Stimulated activated CD8-positive, alpha-beta memory T cell treated with anti-CD3 and anti-CD28 coated beads, Interleukin-2, amount 100 ng/mL, for 1 hour (primary cell): ENCODE measurements at places on chromosomes 11 and 22.

GRCh38 chr11:121524233-121524631 lies 71.5 kb upstream of the SORL1-AS1 start:
- no peak for DNase-seq

GRCh38 chr11:15775015-15775541 lies 581.3 kb downstream of the SOX6 start:
- DNase-seq = no peak

DNA sequence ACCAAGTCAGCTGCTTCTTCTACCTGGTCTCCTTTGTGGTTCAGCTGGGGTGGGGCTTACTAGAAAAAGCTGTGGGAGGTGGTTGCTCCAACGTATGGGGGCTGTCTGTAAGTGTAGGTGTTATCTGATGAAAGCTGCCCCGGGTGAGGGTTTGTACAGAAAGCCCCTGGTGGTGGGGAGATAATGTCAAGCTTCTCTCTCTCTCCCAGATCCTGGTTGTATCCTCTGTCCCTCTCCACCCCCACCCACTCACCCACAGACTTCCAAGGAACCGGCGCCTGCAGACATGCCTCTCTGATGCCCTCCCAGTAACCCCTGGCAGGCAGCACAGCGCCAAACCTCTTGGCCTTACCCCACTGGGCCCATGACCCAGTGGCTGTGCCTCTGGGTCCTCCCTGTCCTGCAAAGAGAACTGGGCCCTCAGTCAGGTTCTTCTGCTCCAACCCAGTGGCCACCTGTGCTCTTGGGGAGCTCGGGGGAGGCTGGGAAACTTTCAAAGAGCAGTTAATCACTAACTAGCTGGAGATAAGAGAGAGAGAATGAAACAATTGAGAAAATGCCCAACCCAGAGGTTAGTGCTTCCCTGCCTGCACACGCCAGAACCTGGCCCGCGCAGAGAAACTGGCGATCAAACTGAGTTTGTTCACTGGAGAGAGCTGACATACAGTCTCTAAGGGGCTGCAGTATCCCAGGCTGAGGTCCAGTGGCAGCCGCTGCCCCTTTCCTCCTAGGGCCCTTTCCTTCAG lies 20.4 kb upstream of the EHF start:
- no peak for DNase-seq

- no peak for DNase-seq
Observed at GRCh38 chr11:118998388-118998717, 415 bp downstream of the CENATAC start.

DNA sequence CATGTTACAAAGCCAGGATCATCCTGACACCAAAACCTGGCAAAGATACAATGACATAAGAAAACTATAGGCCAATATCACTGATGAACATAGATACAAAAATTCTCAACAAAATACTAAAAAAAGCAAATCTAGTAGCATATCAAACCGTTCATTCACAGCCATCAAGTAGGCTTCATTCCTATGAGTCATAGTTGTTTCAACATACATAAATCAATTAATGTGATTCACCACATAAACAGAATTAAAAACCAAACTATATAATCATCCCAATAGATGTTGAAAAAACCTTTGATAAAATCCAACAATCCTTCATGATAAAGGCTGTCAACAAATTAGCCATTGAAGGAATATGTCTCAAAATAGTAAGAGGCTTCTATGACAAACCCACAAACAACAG lies 1007.2 kb upstream of the RAG2 start:
- DNase-seq = no peak

DNA sequence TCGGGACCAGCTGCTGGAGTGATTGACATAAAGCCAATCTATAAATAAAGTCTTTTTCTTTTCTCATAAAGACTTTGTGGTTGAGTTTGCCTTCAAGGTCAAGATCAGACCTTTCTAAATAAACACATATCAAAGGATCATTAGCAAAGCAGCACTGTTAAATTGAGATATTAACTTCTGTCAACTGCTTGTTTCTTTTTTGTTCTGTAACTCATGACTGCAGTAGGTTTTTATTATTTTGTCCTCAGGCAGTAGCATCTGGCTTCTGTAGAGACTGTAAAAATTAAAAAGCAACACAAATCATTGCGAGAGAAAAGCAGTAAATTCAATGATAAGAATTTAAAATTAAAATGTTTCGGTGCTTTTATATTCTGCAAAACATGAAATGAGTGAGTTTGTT lies 77.7 kb upstream of the NNMT start:
- no peak for DNase-seq

DNA sequence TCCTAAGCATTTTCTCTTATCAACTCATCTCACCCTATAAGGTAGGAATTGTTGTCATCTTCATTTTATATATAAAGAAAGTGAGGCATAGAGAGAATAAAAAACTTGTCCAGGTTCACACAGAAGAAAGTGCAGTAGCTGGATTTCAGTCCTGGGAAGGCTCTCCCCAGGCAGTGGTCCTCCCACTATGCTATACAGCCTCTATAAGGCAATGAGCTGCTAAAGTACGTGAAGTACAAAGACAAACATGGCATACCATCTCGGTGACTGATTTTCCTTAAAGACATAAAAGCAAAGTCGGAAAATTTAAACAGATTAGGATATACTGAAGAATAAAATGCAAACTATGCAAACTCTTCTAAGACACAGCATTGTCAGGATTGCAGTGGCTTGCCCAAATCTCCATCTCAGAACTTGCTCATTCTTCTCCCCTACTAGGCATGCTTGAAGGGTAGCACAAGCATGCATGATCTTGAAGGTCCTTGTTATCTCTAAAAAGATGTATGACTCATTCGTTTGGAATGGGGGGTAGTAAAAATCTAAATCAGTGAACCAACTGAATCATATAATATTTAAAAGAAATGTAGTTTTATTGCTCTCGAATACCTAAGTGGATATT lies 97.8 kb upstream of the CSNK2A3 start:
- no peak for DNase-seq

DNA sequence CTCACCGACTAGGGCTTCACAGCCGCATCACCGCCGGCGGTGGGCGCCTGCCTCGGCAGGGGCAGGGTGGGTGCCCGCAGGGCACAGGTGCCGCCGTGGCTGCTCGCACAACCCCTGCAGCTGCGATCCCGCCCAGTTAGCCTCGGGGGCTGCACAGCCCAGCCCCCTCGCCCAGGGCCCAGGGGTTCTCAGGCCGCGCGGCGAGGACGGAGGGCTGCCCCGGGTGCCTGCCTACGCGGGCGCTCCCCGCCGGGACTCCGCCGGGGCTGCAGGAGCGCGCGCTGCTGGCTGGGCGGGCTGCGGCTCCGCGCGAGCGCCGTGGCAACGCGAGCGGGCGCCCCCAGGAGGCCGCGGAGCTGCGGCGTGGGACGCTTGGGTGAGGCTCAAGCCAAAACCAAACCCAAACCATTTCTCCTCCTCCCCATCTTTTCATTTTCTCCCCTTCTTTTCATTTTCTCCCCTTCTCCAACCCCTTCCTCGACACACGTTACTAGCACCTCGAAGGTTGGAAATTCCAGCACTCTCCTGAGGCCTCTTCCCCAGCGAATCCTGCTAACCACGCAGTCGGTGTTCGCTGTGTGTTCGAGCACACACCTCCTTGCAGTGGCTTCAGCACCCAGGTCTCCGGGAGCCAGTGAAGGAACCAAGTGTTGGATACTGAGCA lies at the start of gene MICAL3:
TSS of gene MICAL3 (minus strand) at position 286 of the 664 bp plus-strand sequence. CDS start 117,749 bp downstream, outside the sequence.
- DNase-seq = peak; percentile 29

- DNase-seq = no peak
Observed at GRCh38 chr11:65899356-65900124, 648 bp downstream of the FOSL1 start.

DNA sequence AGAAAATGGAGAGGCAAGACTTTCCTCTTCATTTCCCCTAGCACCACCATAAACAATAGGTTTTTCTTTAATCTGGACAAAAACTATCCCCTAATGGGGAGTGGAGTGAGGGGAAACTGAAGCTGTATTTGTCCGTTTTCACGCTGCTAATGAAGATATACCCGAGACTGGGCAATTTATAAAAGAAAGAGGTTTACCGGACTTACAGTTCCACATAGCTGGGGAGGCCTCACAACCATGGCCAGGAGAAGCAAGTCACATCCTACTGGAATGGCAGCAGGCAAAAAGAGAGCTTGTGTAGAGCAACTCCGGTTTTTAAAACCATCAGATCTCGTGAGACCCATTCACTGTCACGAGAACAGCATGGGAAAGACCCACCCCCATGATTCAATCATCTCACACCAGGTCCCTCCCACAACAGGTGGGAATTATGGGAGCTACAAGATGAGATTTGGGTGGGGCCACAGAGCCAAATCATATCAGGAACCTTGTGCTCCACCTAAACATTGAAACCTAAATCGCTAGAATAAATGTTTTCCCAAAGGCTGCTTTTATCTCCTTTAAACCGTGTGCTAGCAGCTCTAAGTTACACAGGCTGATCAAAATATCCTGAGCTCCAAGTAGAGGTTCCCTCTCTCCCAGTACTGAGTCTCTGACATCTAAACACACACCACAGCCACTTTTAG lies 4.3 kb downstream of the UBQLN3 start:
- no peak for DNase-seq

DNA sequence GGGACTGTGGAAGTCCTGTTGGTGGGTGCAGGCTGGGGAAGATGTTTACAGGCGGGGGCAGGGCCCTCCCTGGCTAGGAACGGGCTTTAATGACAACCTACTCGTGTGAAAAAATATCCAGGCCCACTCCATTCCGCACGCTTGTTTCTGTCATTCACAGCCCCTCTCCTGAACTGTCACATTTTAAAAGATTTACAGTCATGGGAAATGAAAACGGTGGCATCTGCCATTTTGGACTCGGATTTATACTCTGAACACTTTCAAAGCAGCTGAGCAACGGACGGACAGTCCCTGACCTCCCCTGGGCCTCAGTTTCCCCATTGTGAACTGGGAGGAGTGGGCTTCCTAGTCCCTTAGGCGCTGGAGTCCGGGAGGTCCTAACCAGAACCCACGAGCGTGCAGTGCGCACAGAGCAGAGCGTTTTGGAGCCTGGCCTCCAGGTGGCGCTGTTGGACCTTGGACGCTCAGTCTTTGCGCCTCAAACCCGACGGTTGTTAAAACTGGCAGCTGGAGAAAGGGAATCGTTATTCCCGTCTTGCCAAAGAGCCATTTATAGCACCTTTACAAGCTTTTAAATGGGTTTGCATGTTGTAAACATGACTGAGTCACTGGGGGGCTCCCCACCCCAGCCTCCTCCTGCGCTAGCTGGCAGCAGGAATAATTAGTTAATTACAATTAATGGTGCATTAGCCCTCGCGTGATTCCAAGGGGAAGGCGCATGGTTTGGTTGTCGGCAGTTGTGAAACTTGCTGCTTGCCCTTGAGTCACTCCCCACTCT lies 75.3 kb downstream of the FBLN1 start:
- DNase-seq = peak; percentile 52

DNA sequence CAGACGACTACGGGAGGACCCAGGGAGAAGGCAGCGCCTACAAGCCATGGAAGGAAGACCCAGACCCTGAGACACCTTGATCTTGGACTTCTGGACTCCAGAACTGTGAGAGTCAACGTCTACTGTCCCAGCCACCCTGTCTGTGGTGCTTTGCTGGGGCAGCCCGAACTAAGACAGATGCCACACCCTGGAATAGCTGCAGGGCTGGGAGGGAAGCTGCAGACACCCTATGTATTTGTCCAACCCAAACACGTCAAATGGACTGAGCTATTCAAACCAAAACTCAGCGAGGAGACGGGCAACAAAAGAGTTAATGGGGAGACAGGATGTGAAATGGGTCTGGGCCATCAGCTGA lies 169.3 kb downstream of the CTTN start:
- DNase-seq = no peak

DNA sequence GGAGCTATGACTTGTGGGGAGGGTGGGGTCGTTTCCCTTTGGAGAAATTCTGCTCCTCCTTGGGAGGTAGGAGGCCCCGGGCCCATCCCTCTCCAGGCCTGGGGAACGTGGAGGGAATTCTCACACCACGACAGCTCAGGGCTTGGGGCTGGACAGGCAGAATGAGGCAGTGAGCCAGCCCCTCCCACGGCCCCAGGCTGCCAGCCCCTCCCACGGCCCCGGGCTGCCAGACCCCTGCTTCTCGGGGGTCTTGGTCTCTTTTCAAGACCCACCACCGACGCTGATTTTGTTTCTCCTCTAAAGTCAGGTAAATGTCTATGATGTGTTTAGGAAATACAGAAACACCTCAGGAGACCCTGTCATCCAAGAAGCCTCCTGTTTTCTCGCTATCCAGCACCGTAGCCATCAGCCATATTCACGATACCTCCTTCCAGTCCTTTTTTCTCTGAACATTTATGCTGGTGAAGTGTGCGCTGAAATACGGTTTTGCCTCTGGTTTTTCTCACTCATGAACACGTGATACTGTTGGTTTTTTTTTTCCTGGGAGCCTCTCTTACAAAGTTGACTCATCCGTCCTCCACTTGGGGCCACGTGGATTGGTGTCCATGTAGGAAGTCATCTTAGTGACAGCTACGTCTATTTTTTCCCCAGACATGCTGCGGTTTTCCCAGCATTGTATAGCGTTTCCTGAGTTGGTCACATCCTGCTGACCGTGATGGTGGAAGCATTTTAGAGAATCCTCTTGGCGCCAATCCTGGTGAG lies 1219.6 kb downstream of the BRD1 start:
- no peak for DNase-seq

DNA sequence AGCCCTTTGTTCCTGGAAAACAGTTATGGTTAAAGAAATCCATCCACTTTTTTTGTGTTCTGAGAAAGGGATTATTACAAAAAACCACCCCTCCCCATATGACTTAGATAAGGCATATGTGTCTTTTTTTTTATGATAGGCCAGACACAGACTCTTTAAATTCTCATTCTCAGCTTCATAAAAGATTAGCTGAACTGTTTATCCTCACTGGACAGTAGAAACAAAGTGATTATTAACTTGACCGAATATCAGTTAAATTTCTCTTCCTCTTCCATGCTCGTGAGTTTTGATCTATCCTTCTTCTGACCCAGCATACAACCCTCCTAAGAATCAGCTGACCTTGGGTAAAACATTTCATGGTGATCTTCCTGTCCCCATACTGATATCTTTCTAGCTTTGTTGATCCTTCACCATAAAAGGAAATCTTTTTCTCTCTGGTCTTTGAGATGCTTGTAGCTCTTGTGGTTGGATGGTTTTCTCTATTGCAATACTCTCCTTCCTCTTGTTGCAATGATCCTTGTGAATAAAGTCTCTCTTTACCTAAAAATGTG lies 26.2 kb downstream of the OR2AG2 start:
- no peak for DNase-seq

GRCh38 chr11:67312187-67313021 lies 9.1 kb downstream of the SSH3 start:
- no peak for DNase-seq

DNA sequence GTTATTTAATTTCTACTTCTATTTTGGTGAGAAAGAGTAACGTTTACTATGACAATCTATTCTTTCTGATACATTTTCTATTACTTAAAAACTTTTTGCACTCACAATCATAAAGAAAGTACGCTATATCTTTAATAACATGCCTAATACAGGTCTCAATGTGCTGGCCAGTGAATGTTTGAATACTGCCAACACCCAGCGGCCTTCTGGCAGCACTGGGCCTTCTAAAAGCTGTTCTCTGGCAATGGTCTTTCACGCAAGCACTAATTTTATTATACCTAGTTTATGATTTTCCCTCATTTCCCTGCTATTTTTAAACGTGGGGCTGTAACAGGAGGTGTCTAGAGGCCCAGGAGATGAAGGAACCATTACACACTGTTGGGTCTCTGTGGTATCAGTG lies 349.8 kb upstream of the PITPNB start:
- DNase-seq = no peak

GRCh38 chr11:29826878-29827277 lies 190.0 kb downstream of the KCNA4 start:
- no peak for DNase-seq

GRCh38 chr11:35138943-35139721 lies at the start of gene CD44:
Gene CD44, plus strand, starts transcription at chr11:35139171. Its CDS starts 133 bp downstream, at chr11:35139304.
- peak; percentile 74 for DNase-seq

GRCh38 chr22:17047656-17048055 lies 37.1 kb upstream of the IL17RA start:
- DNase-seq = no peak

- DNase-seq = no peak
Observed at GRCh38 chr11:117097389-117098268, 599 bp downstream of the SIK3 start.
